Activated CD4-positive, alpha-beta T cell treated with anti-CD3 and anti-CD28 coated beads, Interleukin-2, amount 50 U/mL, for 24 hours (primary cell): ENCODE measurements at places on chromosomes 3 and 15.

GRCh38 chr3:146894406-146894805 lies 289.3 kb upstream of the PLSCR5 start:
- DNase-seq = no peak

DNA sequence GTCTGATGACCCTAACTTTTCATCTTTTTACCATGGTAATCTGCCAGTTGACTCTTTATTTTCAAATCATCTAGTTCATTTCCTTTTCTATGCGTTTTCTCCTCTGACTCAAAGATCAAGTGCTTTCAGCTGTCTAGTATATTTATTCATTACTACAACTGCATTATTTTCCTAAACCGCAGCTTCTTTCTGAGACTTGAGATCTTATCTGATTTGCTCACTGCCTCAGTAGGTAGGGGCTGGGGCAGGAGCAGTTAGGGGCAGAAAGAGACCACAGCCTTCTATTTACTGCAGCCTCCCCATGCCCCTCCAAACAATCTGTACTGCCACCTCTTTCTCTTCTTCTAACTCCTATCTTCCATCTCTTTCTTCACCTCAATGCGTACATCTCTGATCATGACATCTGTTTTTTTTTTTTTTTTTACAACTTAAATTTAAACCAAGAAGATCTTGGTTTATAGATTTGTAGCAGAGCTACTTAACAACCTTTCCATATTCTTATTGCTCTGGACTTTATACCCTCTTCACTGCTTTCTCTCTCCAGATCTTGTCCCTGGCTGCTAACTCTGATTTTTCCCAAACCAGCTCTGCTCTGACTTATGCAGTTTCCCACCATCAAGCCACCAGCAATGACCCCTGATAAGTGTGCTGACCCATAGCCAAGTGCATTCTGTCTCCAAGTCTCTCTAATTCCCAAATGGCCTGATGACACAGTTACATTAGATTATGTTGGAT lies 52.2 kb downstream of the MOBP start:
- DNase-seq = no peak

GRCh38 chr3:13769422-13769821 lies 110.4 kb downstream of the WNT7A start:
- DNase-seq = no peak

DNA sequence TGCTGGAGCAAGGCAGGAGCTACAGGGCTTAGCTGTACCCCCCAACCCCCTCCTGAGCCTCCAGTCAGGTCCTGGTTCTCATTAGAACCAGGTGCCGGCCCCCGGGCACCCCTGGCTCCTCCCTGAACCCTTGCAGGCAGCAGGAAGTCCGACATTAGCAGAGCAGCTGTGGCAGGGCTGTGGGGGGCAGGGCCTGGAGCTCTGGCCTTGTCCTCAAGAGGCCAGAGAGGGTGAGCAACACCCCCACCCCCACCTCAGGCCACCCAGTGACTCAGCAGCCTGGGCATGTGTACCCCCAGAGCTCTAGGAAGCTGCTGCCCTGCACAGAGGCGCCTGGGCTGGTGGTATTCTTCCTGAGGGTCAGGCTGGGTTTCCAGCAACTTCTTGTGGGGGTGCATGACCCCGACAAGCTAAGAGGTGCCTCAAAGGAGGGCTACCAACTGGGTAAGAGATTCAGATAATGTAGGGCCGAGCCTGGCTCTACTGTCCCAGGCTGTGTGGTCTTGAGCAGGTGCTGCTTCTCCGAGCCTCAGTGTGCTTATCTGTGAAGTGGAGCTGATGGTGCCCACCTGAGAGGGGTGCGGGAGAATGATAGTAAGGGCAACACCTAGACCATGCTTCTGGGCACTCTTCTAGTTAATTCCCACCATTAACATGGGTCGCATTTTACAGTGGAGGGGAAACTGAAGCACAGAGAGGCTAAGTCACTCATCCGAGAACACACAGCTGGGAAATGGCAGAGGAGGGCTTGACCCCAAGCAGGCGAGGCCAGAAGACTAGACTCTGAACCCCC lies 16.0 kb downstream of the H1-8 start:
- DNase-seq = no peak

DNA sequence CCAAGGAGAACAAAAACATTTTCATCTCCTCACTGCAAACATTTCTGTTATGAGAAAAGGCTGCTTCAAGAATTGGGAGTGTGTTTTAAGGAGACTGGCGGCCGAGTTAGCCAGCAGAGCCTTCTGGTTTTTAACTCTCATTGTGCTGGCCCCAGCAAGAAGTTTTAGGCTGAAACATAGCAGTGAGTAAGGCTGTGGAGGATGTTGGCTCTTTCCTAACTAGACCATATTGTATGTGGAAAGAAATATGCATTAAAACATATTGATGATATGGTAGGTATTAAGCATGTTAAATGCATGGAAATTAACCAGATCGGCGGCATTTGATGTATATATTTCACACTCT lies 90.7 kb downstream of the TIGIT start:
- DNase-seq = no peak

GRCh38 chr15:79916502-79917132 lies 19.8 kb upstream of the MTHFS start:
- no peak for DNase-seq

DNA sequence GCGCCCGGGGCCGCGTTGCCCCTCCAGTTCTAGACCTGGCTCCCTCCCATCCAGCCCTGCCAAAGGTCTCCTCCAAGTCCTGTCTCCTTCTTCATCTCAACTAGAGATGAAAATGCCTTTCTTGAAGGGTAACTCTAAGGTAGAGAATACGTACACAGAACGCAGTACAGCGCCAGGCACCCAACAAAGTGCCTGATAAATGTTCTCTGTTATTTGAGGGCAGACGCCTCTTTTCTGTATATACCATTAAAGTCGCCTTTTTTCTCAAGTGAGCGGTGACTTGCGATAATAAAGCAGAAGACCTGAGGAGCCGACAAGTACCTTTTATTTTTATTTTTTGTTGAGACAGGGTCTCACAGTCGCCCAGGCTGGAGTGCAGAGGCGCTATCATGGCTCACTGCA lies 809 bp downstream of the CRTAP start:
- no peak for DNase-seq

GRCh38 chr3:191369616-191370010 lies 39.3 kb upstream of the UTS2B start:
- no peak for DNase-seq

DNA sequence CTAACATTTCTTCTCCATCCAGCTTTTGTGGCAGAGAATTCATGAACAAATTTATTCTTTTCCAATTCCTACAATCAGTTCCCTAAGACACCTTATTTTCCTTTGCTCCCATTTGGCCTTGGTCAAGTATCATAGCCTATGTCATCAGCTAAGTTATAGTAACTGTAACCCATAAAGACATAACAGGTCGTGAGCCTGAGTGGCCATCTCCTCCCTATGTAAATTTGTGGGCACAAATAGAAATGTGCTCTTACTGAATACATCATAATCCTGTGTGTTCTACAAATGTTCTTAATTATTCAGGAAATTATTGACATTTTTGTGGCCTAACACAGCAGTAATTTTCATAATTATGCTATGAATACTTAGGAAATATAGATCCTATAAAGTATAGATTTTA lies 108.9 kb upstream of the ZNF717 start:
- DNase-seq = no peak

- no peak for DNase-seq
These were observed 80.0 kb downstream of the SHOX2 start for GRCh38 chr3:158026236-158026635.

- no peak for DNase-seq
These were observed 592.8 kb upstream of the GBE1 start for GRCh38 chr3:82354228-82354627.

DNA sequence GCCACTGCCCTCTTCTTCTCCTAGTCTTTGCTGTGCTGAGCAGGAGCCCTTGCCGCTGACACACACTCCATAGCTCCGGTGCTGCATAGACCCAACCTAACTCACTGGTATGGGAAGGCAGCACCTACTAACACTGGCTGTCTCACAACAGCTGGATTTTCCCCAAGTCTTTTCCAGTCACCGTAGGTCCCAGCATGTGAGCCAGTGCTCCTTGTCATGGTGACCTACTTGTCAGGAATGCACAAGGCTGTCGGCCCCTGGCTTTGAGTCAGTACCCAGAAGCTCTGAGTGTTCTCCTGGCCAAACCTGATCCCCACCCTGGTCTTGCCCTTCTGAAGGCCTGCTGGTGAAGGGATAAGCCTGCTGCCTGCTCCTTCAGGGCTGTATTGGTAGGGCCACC lies 25.7 kb downstream of the AMOTL2 start:
- DNase-seq = no peak

GRCh38 chr3:101159478-101159877 lies 160.9 kb downstream of the IMPG2 start:
- no peak for DNase-seq
